Renal cortex interstitium (tissue), 15 donors: ENCODE measurements at places on chromosomes 7 and 10.

DNA sequence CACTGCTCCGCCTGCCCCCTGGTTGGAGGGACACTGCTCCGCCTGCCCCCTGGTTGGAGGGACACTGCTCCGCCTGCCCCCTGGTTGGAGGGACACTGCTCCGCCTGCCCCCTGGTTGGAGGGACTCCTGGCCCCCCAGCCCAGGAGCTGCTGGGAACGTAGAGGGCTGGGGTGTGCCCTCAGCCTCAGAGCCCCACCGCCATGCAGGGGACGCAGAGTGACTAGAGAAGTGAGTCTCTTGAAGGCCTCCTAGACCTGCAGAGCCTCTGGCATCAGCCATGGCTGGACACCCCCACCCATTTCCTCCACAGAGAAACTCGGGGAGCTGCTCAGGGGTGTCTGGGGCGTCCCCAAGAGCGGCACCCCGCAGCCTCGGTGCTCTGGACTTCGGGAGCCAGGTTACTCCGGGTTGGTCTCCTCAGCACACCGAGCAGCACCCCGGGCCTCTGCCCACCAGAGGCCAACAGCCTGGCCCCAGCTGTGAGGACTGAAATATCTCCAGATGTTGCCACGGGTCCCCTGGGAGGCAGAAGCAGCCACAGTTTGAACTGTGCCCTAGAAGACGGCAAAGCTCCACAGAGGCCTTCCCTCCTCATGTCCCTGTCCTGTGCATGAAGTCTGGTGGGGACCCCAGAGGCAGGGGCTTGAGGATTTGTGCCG, 191.9 kb downstream of the ELFN1 start:
- DNase-seq, result no peak

- DNase-seq, result no peak
These were observed 25.7 kb downstream of the FOXL3 start for GRCh38 chr7:315516-316265.

GRCh38 chr7:122303531-122304318, 825 bp downstream of the FEZF1 start:
- DNase-seq, result no peak

DNA sequence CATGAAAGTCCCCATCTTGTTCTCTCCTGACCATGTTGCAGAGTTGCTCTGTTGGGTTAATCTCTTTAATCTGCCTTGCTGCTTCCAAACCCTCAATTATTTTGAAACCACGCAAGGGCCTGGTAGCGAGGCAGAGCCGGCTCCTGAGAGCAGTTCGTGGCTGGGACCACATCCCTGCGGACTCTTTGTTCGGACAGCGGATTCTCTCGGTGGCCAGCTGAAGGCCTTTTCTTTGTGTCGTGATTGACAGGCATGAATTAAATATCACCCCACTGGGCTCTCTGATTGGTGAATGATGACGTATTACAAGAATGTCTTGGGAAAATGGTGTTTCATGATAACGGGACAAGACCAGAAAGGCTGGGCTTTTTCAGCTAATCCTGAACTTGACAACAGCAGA, 66.9 kb upstream of the ARHGAP21 start:
- no peak for DNase-seq

DNA sequence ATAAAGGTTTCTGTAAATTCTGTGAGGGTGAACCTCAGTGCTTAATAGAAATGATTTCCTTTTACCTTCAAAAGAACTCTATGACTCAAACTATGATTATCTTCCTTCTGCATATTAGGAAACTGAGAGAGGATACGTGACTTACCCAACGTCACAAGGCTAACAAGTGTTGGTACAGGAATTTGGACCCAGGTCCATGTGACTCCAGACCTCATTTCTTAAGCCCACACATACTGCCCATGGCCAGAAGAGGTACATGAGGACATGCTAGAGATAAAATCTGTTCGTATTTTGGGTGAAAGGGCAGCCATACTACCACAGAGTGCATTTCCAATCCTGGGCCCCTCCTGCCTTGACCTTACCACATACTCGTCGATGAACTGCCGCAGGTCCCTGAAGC, 61.5 kb upstream of the TM9SF3 start:
- DNase-seq, result no peak

DNA sequence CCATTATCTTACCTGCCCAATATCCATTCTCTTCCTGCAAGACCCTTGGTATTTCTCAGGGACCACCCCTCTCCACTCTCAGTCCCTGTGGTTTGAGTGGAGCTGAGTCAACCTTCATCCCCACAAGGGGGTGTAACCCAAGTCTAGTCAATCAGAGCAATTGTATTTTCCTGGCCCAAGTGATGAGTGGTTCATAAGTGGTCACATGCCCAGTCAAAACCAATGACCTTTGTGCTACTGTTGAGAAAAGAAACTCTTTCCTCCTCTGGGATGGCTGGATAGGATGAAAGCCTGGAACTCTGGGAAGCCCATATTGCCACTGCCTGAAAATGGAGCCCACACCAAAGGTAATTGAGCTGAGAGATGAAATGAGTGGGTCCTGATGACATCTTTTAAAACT, 93.6 kb downstream of the SNX10 start:
- no peak for DNase-seq

GRCh38 chr7:2537981-2538851, 17.1 kb downstream of the BRAT1 start:
- no peak for DNase-seq

DNA sequence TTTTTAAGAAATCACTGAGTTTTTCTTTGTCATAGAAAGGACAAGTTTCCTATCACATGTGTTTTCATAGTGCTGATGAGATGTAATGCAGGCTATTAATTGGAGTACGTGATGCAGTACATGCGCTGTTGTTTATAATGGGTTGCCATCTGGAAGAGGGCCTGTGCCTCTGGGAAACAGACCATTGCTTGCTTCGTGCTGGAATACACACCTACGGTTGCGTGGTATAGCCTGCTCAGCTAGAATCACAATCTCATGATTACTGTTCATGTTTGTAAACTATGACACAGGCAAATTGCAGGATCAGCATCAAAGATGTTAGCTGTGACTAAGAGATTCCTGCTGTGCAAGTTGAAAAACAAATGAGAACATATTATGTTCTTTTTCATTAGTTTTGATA, 107.2 kb upstream of the STEAP1B start:
- DNase-seq, result no peak

- DNase-seq, result no peak
These were observed 749.2 kb upstream of the PCDH15 start for GRCh38 chr10:55550236-55550635.

DNA sequence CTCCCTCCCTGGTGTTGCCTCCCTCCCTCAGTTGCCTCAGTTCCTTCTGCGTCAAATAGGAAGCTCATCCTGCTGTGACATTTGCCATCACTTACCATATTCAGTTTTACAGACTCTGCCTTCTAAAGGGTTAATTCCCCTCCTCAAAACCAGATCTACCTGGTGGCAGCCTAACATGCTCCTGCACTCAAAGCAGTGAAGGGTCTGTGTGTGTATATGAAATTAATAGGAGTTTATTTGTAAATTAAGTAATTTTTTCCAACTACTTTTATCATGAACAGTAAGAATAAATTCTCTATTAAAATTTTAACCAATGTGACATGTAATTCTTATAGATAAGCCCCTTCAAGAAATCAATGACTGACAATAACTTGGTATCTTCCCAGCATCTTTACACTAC, 158.6 kb upstream of the INSYN2A start:
- no peak for DNase-seq

- no peak for DNase-seq
These were observed 13.6 kb downstream of the PRXL2A start for GRCh38 chr10:80421707-80422536.

- no peak for DNase-seq
These were observed 608 bp downstream of the HHEX start for GRCh38 chr10:92690211-92690914.

DNA sequence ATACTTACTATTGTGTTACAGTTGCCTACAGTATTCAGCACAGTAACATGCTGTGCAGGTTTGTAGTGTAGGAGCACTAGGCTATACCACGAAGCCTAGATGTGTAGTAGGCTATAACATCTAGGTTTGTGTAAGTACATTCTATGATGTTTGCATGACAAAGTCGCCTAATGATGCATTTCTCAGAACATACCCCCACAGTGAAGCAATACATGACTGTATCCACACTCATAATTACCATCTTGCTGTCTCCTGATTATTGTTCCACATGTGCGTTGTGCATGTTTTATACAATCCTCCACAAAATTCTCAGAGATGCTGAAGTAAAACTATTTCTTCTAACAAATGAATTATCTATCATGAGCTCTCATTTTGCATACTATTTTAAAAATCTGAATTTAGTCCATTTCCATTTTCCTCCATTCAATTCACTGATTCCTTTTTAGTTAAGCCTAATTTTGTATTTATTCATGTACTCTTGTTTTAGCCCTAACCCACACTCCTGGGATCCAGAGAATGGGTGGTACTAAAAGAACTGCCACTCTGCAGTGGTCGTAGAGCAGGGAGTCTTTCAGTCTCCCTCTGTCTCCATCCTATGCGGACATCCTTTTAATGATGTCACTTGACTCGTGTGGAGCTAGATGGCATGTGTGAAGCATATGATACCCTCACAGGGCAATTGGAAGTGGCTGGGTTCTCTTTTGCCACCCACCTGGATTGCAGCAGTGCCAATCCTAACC, 67.6 kb upstream of the CAV2 start:
- no peak for DNase-seq

DNA sequence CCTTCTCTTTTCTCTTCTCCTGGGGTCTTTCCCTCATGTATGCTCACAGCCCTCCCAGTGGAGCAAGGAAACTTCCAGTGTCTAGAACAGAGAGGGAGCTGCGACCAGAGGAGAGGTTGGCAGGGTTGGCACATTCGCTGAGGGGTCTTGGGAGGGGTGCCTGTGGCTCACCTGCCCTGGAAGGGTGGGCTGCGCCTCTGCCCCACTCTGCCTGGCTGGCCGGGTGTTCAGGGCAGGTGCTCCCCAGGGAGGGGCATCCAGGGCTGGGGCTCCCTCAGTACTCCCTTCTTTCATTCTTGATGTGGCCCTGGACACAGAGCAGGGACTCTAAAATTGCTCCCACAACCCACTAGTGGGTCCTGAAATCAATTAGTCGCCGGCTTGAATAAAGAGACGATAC, 16.9 kb downstream of the SHH start:
- DNase-seq, result no peak

DNA sequence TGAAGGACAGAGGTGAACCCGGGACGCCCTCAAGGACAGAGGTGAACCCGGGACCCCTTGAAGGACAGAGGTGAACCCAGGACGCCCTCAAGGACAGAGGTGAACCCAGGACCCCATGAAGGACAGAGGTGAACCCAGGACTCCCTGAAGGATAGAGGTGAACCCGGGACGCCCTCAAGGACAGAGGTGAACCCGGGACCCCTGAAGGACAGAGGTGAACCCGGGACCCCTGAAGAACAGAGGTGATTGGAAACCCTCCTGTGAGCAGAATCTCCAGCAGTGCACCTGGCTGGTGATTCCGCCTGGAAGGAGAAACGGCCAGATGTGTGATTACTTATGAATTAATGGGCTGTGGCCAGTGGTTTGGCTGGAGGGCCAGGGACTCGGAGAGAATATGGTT, 272.3 kb downstream of the PTPRN2 start:
- DNase-seq, result no peak
